GM10248 (cell line): ENCODE measurements at places on chromosomes 13 and 19.

DNA sequence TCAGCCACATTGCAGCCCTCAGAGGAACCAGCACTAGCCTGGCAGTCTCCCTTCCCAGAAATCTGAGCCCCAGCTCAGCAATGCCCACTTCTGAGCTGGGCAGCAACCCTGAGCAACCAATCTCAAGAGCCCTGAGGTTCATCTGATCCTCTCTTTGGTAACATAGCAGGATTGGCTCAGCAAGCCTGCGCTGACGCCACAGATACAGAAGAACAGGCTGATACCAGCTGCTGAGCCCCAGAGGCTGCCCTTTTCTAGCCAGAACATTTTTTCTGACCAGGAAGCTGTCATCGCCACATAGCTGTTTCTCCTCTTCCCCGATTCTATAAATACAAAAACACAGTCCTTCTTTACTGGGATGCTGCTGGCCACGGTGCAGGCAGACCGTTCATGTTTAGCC lies 59.8 kb downstream of the TRPM4 start:
- no peak for DNase-seq

DNA sequence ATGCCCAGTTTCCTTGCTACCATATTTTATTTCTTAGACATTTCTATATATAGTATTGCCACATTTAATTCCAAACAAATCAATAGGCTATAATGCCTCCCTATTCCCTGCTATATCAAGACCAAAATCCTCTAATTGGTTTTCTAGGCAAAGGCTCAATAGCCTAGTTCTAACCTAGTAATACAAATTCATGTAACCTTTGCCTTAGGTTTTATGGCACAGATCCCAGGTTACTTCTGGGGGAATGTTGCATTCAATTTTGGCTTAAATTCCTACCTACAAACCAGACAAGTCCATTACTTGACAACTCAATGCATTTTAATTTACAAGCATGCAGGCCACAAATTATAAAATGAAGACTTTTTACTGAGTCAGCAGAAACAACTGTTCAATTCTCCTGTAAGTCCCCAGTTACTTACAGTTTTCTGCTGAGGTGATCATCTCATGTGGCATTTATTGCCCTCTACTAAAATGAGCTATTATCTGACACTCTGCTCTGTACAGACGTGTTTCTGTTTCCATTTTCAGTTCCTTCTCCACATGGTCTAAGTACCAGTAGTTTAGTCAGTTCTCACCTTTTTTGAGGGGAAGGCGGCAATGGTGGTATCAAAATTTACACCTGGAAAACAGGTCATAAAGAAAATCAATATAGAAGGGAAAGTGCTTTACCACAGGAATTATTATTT lies 11.7 kb downstream of the KCNRG start:
- peak; percentile 60 for DNase-seq

DNA sequence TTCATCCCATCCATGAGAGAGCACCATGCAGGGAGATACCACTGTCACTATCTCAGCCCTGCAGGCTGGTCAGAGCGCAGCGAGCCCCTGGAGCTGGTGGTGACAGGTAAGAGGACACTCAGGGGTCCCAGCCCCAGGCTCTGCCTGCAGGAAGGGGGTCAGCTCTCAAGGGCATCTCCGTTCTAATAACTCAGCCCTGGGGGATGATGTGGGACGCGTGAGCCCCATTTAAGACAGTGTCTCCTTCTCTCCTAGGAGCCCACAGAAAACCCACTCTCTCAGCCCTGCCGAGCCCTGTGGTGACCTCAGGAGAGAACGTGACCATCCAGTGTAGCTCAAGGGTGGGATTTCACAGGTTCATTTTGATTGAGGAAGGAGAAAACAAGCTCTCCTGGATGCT lies 15.5 kb upstream of the KIR3DL3 start:
- DNase-seq, result no peak

DNA sequence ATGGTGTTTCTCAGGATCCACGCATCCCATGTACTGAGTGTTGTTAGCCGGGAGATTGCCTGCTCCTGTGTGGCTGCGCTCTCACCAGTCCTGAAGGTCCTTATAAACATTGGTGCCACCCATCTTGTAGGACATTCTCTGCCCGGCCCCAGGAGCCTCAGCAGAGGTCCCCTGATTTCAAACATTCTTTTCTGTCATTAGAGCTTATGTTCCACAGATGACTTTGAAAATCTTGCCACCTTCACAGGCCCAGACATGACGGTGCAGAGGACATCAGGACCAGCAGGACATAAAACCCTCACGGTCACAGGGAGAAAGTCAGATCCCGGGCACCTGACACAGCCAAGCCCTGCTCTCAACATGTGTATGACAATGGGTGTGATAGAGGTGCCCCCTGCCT lies 33.2 kb upstream of the PEPD start:
- no peak for DNase-seq

DNA sequence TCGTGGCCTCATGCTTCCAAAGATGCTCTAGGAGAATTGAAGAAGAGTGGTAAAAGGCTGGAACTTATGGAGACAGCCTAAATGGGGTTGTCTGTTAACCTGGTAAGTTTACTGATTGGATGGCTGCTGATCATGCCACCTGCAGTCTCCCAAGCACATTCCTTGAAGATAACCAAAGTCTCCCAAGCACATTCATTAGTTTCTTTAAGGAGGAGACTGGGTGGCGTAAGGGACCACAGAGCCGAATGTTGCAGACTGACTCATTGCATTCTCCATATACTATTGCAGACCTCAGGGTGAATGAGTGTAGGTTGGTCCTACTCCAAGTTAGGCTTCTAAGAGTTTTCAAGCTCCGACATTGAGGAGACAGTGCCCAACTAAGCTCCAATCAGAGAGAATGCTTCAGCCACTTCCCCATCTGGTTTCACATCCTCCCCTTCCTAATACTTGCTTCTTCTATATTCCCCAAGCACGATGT lies at the start of gene IGFL3:
TSS of gene IGFL3 (minus strand) at position 51 of the 478 bp plus-strand sequence. CDS start at position 12, 39 bp downstream.
- no peak for DNase-seq

DNA sequence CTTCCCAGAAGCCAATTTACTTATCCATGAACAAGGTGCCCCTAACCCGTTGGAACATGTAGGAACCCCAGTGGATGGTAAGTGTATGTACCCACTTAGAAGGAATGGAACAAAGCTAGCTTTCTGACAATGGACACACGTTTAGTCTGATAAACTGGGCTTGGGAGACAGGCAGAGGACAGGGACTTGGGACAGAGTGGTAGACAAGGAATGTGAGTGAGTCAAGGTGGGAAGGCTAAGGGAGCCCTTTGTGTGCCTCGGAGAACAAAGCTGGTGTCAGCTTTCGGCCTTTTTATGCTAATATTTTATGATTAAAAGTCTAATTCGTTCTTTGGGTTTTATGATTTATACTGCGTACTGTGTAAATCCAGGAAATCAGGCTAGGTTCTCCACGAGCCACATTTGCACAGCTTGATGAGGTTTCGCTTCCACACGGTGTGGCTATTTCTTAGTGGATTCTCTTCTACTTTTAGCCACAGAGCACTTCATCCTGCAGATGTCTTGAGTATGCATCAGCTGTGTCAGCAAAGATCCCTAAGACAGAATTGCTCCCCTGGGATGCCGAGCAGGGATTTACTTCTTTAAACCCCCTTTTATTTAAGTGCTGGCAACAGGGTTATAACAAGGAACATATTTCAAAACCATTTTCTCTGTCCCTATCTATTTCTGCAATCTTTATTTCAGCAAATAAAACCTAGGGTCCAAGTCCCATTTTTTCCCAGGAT lies 258.5 kb downstream of the DLEU7 start:
- DNase-seq, result no peak

DNA sequence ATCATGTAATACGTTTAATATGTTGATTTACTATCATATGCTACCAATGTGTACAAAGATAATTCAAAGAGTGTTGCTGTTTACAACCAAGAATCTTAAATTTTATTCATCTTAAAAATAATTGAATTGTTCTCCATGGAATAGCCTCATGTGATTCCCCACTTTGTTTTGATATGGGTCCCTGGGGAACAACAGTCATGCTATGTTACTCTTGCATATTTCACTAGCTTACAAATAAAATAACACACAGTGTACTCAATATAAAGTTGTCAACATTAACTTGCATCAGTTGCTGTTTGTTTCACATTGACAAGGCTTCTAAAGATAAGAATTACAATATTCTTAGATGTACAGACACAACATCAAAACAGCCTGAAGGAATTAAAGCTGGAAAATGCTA lies 2.3 kb downstream of the ENOX1 start:
- no peak for DNase-seq

DNA sequence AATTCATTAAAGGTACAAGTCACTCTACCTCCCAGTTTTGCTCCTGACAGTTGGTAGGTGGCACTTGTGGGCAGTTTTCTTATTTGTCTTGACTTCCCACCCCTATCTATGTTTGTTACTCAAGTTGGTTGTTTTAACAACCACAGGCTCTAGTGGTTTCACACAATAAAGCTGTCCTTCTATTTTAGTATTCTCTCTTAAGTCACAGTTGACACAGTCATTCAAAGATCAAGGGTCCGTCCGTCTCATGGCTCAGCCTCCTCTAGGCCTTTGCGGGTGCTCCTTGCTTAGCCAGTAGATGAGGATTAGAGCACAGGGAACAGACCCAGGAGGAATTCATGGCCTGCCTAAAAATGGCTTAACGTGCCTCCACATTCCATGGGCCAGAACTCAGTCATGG lies 573.7 kb downstream of the IRS2 start:
- no peak for DNase-seq

- no peak for DNase-seq
Observed at GRCh38 chr19:11964496-11964857, 363 bp upstream of the ZNF763 start.

- DNase-seq, result peak; percentile 79
Observed at GRCh38 chr19:39237200-39238184, 7.3 kb downstream of the IFNL3 start.

DNA sequence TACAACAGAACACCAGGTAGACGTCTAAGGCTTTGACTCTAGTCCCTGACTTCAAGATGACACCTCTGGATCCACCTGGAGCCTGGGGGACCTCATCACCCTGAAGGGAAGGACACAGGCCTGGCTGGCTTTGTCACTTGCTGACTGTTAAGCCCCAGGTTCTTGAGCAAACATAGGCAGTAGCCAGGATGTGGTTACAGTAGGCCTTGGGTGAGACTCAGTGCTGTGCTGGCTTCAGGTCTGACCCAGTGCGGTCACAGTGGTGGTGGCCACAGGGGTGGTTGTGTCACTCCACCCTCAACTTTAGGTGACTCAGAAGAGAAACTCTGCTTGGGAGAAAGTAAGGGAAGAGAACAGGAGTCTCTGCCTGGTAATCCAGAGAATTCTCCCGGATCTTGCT lies 497.8 kb downstream of the UQCRFS1 start:
- no peak for DNase-seq

DNA sequence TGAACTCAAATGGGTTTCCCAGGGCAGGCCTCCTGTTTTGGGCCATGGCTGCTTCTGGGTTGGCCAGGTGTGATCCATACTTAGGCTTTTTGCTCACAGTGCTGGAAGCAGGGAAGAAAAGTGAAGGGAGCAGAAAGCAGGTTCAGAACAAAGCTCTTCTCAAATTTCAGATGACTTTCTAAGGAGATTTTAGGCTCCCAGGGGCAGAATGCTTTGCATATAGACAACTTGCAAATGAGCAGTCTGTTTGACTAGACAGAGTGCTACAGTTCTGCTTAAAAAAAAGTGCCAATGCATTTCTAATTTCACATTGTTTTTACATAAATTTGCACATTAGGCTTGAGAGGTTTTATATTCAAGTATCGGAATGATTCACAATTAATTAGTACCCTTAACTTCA lies 2.6 kb upstream of the SLC10A2 start:
- DNase-seq, result no peak

- no peak for DNase-seq
Observed at GRCh38 chr13:45702088-45702487, at the start of gene CBY2. CBY2 (plus strand) TSS chr13:45702320; CDS start chr13:45702391, 71 bp downstream.

DNA sequence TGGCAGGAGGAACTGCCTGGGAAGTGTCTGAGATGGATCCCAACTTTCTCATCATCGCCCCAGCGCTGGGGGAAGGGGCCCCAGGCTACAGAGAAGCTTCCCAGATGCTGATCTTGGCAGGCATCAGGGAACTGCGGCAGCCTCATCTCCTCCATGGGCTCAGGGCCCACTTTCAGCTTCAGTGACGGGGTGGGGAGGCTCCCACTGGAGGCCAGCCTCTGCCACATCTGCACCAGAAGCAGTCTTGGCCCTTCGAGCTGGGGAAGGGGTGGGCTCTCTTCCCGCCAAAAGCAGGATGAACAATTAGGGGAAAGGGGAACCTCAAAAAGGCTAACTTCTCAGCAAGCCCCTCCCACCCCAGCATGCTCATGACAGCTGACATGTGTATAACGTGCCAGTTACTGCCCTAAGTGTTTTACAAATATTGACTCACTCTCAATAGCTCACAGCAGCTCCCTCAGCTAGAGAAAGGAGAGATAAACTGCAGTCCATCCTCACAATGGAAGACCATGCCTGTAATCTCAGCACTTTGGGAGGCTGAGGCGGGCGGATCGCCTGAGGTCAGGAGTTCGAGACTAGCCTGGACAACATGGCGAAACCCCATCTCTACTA lies 7.1 kb upstream of the S1PR2 start:
- DNase-seq, result no peak

DNA sequence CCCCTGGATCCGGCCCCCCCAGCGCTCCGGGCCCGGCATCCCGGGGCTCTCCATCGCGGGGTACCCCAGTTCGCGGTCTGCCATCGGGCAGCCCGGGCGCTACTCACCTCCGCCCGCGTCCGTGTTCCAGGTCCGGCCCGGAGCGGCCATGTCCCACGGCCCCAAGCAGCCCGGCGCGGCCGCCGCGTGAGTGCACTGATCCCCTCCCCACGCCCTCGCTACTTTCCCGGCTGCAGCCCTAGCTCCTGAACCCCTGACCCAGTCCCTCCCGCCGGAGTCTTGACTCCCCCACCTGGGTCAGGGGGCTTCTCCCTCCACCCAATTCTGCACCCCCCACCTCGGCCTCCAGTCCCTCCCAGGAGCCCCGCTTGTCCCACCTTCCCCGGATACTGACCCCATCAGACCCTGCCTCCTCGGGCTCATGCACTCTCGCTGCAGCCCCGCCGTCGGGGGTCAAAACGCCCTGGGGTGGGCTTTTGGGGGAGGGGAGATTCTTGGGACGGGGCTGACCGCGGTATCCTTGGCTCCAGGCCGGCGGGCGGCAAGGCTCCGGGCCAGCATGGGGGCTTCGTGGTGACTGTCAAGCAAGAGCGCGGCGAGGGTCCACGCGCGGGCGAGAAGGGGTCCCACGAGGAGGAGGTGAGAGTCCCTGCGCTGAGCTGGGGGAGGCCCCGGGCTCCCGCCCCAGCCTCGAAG lies 566 bp downstream of the HMG20B start:
- DNase-seq, result no peak

GRCh38 chr19:1610579-1610978 lies 5.3 kb upstream of the UQCR11 start:
- DNase-seq, result no peak

DNA sequence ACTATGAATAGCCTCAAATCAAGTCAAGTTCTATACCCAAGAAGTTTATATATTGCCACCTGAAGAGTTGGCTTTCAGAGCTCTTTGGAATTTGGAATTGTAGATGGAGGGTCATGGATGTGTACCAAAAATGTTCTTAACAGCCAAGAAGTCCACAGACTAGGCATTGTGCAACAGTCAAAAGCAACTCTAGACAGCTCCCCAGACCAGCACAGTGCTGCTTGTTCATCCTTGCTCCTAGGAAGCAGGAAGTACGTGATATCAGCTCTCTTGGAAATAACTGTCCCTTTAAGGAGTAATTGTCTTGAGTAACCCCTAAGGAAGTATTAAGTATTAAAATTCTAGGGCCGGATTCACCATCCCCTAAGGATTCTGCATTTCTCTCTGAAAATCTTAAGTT lies 30.7 kb upstream of the IL17D start:
- DNase-seq, result no peak

GRCh38 chr19:47699360-47699917 lies 13.8 kb upstream of the EHD2 start:
- DNase-seq, result peak; percentile 84

- no peak for DNase-seq
Observed at GRCh38 chr19:41276231-41276630, 12.1 kb downstream of the HNRNPUL1 start.
